Stimulated activated CD4-positive, alpha-beta T cell treated with anti-CD3 and anti-CD28 coated beads, Interleukin-1b, Interleukin-23, amount 100 ng/mL, for 4 hours (primary cell): ENCODE measurements at places on chromosomes 2 and 18.

GRCh38 chr2:196260546-196260945 lies 89.2 kb upstream of the STK17B start:
- no peak for DNase-seq

DNA sequence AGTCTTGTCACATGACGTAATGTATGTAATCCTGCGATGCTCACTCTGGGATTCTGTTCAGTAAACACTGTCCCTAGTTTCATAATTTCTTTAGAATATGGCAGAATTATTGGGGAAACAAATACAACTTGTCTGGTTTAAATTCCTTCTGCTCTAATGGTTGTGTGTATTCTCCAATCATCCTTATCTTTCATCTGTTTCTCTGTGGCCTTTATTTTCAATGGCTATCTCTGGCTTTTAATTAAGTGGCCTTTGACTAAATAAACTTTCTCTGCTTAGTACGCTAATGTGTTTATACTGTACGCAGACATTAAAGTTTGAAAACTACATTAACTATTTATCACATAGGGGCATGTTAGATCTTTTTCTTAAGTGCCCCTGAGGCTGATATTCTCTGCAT lies 40.9 kb downstream of the CDH7 start:
- no peak for DNase-seq

GRCh38 chr18:53556450-53556849 lies 668.0 kb downstream of the MBD2 start:
- DNase-seq, result no peak

GRCh38 chr2:96116424-96116878 lies at the start of gene ADRA2B:
Gene ADRA2B, minus strand, starts transcription at chr2:96116571. Its CDS starts 422 bp downstream, at chr2:96116149.
- peak; percentile 84 for DNase-seq

GRCh38 chr18:26327062-26327461 lies 100.8 kb downstream of the TAF4B start:
- DNase-seq, result no peak

GRCh38 chr2:12452185-12452584 lies 264.6 kb upstream of the TRIB2 start:
- DNase-seq, result no peak

DNA sequence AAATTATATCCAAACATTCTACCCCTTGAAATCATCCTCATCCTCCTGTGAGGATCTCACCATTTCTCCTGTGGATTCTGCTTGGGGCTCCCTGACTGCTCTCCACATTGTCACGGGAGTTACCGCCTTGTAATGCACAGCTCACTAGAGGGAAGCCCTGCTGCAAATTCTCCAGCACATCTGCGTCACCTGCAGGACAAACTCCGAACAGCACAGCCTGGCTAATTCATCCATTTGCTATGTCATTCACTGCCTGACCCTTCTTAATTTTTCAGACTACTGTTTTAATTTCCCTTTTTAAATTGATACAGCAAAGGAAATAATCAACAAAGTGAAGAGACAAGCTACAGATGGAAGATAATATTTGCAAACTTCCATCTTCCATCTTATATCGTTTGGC lies 627.4 kb downstream of the FBXO15 start:
- no peak for DNase-seq

GRCh38 chr2:30764021-30764800 lies 43.0 kb downstream of the CAPN13 start:
- DNase-seq, result no peak

- DNase-seq, result no peak
Observed at GRCh38 chr18:75323821-75324585, 103.5 kb downstream of the SMIM21 start.

GRCh38 chr2:11122380-11122779 lies 32.9 kb upstream of the SLC66A3 start:
- no peak for DNase-seq

GRCh38 chr2:206996556-206997065 lies 57.3 kb downstream of the CPO start:
- DNase-seq, result no peak

DNA sequence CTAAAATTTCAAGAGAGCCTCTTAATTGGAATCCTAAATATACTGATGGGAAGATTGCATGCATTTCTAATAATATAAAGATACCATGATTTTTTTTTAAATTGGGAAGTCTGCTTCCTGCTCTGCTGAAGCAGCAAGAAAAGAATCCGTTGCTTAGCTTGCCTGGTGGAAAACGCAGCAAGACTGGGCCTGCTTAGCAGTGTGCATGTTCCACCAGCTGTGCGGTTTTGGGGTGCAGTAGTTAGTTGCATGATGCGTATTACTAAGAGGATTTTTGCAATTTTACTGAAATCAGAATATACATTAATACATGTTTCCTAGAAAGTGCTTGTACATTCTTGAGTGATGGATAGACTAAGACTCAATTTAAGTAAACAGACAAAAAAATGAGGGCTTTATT lies 319.9 kb downstream of the CMPK2 start:
- DNase-seq, result no peak
